Motor neuron (in vitro differentiated cells): ENCODE measurements at places on chromosomes 3 and 15. TPM values are rescaled to one million over a fixed set of nuclear protein-coding genes. Genes with fewer than 3 reads are reported as not detected.

PCOLCE2 gene
- total RNA-seq, result 3.2 and 5.4 TPM in 2 replicates

COL7A1 gene
- 10.0 and 15.6 TPM in 2 replicates for total RNA-seq

TBC1D21 gene
- not detected in 2 replicates for total RNA-seq

RARB gene
- total RNA-seq, result 40.6 and 41.3 TPM in 2 replicates
